GM03348 (cell line): ENCODE measurements at places on chromosomes 11 and 22.
A peak's percentile ranks its signal among the peaks of the same experiment; 100 is the strongest.

- DNase-seq, result no peak
Measured at GRCh38 chr11:86444981-86445380, 70.3 kb downstream of the CCDC81 start.

- DNase-seq, result no peak
Measured at GRCh38 chr11:48879256-48879655, 104.4 kb downstream of the TRIM51G start.

DNA sequence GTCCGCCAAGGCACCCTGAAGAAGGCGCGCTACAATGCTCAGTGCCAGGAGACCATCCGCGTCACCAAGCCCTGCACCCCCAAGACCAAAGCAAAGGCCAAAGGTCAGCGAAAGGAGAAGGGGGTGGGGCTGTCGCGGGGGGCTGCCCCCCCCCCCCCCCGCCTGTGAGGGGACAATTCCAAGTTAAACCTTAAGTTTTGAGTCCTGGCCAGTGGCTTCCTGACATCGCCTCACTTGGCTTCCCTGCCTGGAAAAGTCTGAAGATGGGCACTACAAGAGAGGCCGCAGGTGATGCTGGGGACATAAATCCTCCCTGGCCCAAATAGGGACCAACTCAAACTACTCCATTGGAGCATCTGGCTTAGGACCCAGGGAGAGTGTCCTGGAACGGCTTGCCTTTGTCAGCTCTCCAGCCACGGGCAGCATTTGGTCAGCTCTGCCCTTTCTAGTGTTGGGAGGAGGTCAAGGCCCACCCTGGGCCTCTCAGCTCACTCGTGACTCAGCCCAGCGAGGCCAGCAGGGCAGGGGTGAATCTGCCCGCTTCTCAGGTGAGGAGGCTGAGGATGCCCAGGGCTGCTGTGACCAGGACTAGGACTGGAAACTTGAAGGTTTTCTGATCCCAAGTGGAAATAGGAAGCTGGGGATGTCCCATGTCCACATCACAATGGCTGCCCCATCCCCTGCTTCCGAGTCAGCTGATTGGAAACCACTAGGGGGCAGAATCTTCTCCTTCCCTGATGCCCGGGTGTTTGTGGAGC is 1.4 kb downstream of the MDK start:
- peak; percentile 80 for DNase-seq

DNA sequence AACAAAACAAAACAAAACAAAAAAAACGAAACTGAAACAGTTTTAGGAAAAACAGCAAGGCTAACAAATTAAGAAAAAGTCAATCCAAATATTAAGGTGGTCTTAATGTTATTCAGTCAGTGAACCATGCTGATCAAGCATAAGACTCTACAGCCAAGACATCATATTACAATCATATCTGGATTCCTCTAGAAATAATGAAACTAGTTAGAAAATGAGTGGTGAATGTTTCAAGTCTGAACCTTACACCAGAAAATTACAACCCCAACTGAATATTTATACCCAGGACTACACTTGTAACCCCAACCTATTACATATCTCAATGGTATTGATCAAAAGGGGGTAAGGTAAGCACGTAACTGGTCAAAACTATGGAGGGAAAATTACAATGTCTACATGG is 48.8 kb downstream of the ACAT1 start:
- DNase-seq, result no peak

GRCh38 chr11:72238040-72238450 is 5.9 kb downstream of the PHOX2A start:
- peak; percentile 88 for DNase-seq

- no peak for DNase-seq
Measured at GRCh38 chr11:350723-351255, 18.5 kb upstream of the B4GALNT4 start.

DNA sequence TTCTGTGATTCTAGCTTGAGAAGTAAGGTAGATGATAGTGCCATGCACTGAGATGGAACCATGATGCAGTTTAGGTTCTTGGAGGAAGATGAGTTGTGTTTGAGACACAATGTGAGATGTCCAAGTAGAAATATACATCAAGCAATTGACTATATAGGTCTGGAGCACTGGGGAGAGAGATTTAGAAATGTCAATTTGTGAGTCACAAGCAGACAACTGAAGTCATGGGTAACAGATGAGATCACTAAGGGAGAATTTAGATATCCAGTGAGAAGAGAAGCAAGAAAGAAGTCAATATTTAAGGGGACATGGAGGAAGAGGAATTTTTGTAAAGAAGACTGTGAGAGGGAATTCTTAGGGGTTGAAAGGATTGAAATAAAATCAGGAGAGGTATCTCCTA is 65.1 kb upstream of the RRAS2 start:
- peak; percentile 25 for DNase-seq

DNA sequence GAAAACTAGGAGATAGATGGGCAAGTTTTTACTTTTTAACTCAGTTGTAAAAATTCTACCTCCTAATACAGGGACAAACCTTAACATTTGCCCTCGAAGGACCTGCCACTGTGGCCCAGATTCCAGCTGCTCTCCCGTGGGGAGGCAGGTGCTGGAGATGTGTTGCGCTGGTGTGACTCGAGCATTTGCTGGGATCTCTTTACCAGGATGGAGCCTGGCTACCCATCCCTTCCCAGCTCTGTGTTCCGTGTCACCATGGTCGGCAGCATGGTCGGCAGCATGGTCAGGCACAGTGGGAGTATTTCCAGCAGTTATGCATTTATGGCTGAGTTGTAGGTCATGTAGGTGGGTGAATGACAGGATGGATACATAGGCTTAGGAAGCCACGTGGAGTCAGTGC is 41.1 kb downstream of the OTOG start:
- no peak for DNase-seq

- no peak for DNase-seq
Measured at GRCh38 chr22:19108807-19109197, 13.4 kb downstream of the DGCR2 start.

DNA sequence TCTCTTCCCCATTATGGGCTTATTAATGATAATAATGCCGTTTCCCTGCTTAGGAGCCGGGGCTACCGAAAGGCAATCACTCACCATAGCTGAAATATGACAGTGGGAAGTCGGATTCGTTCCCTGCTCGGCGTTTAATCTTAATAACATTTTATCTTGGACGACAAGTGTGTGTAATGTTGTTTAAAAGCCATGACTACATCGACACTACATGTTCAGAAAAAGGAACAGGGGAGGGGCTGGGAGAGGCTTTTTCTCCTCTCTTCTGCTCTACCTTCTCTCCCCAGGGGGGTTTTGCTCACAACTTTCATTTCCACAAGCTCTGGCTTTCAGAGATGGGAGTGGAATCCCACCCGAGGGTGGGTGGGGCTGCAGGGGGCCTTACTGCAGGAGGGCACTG is 105.5 kb downstream of the DSCAML1 start:
- no peak for DNase-seq

GRCh38 chr22:26131589-26132154 is 37.6 kb upstream of the SEZ6L start:
- no peak for DNase-seq

- peak; percentile 22 for DNase-seq
Measured at GRCh38 chr11:35185696-35186095, 46.7 kb downstream of the CD44 start.

DNA sequence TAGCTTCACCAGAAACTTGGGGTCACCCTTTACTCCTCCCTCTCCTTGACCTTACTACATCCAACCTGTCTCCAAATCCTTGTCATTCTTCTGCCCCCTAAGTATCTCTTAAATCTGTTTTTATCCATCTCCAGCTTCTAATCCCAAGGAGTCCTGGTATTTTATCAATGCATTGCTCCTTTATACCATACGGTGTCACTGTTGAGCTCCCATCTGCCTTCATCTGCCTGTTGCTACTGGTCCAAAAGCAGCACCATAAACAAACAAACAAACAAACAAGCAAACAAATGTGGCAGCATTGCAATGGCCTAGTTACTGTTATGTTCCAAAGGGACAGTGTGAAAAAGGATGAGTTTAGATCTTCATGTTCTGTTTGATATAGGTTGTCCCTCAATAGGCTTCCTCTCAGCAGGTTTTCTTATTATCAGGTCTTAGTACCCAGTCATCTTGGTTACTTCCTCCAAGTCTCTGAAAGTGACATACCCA is 34.2 kb downstream of the DNHD1 start:
- DNase-seq, result peak; percentile 77

DNA sequence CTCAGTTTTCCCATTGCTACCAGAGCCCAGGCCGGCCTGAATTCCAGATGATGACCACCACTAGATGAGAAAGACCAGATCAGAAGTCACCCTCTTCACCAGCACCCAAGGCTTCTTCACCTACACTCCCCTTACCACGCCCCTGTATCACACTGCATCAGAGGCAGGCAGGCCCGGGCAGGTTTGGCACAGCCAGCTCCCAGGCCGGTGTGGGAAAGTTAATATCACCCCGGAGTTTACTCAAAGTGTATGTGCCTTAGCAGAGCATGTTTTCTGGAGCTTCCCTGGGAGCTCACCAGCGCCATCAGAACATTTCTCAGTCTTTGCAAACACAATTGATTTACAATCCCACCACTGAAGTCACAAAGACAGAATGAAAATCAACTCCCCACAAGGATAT is 47.5 kb upstream of the POU2AF1 start:
- no peak for DNase-seq

DNA sequence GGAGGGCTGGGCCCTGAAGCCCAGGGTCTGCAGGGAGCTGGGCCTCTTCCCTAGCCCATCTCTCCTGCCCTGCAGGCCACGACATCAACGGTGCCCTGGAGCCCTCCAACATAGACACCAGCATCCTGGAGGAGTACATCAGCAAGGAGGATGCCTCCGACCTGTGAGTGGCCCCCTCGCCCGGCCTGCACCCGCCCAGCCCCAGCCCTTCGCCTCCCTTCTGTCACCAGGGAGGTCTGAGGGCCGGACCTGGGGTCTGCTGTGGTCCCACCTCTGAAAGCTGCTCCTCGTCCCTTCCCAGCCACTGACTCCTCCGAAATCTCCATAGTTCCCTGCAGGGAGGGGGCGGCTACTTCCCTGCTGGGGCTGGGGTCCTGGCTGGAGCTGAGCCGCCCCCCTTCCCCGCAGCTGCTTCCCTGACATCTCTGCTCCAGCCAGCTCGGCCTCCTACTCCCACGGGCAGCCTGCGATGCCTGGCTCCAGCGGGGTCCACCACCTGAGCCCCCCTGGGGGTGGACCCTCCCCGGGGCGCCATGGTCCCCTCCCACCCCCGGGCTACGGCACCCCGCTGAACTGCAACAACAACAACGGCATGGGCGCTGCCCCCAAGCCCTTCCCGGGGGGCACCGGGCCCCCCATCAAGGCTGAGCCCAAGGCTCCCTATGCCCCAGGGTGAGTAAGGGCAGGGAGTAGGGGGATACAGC is 13.3 kb downstream of the MYRF start:
- no peak for DNase-seq

GRCh38 chr22:42184852-42185251 is 54.2 kb upstream of the CYP2D6 start:
- no peak for DNase-seq

GRCh38 chr22:30340911-30341685 is 14.4 kb upstream of the TBC1D10A start:
- no peak for DNase-seq

- peak; percentile 32 for DNase-seq
Measured at GRCh38 chr11:128802358-128802981, 64.6 kb downstream of the KCNJ1 start.

DNA sequence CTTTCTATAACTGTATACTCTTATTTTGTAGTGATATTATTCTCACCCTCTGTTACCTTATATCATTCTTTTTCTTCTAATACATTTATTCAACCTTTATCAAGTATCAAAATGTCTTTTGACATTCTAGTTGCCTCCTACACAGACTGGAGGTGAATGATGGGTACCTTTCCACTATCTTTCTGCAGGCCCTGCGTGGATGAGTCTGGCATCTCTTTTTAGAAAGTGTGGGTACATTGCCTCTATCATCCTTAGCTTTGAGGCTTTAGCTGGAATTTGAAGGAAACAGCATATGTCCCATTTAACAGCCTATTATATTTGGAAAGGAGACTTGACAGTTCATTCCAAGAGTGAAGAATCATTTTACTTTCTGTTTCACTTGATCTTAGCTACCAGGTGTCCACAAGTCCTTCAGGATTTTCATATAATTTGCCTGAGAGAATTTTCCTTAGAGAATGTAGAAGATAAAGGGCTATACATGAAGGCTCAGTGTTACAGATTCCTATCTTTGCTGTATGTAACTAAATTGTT is 192.0 kb downstream of the CWF19L2 start:
- DNase-seq, result no peak

- DNase-seq, result no peak
Measured at GRCh38 chr11:2133241-2134021, 5.8 kb downstream of the IGF2 start.

- DNase-seq, result no peak
Measured at GRCh38 chr11:62622476-62623089, 797 bp upstream of the B3GAT3 start.

DNA sequence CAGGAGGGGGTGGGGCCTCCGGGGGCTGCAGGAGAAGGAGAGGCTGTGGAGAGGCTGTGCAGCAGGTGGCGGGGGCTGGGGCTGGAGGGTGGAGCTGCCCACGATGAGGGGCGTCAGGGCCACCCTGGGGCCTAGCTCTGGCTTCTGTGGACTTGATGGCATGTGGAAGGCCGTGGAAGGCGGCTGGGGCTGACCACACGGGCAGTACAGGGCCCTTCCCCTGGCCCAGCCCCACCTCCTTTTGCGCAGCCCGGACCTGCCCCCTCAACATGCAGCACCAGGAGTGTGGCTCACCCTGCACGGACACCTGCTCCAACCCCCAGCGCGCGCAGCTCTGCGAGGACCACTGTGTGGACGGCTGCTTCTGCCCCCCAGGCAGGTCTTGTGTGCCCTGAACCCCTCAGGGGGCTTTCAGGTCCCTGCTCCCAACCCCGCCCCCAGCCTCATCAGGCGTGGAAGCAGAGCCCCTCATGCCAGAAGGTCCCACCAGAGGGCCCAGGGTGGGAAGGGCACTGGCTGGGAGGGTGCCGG is 6.1 kb downstream of the MUC5B start:
- DNase-seq, result no peak

DNA sequence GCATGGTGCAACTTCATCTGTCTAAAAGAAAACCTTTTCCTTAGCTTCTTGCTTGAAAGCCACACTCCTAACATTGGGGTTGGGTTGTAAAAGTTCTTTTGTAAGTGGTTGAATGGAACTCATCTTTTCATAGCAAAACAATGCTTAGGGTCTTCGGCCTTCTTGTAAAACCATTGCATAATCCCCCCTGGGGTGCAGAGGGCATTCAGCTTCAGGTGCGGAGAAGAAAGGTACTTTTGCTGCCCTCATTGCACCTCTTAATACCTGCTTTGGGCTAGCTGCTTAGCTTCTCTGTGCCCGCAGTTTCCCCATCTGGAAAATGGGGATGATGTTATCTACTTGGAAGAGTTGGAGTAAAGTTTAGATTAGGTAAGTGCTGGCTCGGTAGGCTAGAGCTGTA is 10.1 kb downstream of the TEAD1 start:
- no peak for DNase-seq

GRCh38 chr22:49936018-49936972 is 17.9 kb downstream of the CRELD2 start:
- DNase-seq, result peak; percentile 80

GRCh38 chr11:19218786-19219460 is 17.1 kb upstream of the CSRP3 start:
- no peak for DNase-seq

GRCh38 chr11:36743039-36743438 is 145.0 kb upstream of the RAG2 start:
- DNase-seq, result no peak

- peak; percentile 59 for DNase-seq
Measured at GRCh38 chr11:122796128-122796717, 42.1 kb upstream of the CRTAM start.

GRCh38 chr11:20158597-20159257 is 1.5 kb downstream of the DBX1 start:
- DNase-seq, result peak; percentile 85
